Fibroblast of pulmonary artery (primary cell): ENCODE measurements at places on chromosomes 12 and 14.

GRCh38 chr12:100651694-100652093 is 78.2 kb downstream of the GAS2L3 start:
- DNase-seq = no peak

DNA sequence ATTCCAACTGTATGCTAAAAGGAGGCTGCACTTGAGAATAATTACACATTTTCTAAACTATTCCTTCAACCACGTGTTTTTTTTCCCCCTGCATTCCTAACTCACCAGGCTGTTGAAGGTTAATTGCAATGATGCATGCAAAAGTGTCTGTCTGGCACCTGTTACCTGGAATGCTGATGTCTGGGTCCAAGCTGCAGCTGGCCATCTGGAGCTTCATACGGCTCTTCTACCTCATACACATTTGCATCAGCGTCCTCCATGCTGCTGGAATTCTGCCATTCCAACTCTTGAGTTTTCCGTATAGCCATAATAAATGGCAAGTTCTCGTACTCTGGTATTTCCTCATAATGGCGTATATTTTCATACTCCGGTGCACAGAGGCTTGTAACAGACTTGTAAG is 8.6 kb downstream of the FGD6 start:
- no peak for DNase-seq

GRCh38 chr12:90455756-90456155 is 499.2 kb downstream of the CCER1 start:
- no peak for DNase-seq

DNA sequence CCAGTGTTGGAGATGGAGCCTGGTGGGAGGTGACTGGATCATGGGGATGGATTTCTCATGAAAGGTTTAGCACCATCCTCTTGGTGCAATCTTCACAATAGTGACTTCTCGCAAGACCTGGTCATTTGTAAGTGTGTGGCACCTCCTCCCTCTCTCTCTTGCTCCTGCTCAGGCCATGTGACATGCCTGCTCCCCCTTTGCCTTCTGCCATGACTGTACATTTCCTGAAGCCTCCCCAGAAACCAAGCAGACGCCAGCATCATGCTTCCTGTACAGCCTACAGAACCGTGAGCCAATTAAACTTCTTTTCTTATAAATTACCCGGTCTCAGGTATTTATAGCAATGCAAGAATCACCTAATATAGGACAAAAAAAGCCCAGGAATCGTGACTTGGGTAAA is 171.0 kb upstream of the FOXN3 start:
- no peak for DNase-seq

GRCh38 chr14:67269298-67270060 is 28.2 kb downstream of the PALS1 start:
- peak; percentile 86 for DNase-seq

- DNase-seq = no peak
These were observed 64.0 kb downstream of the IQSEC3 start for GRCh38 chr12:130519-130918.

GRCh38 chr12:128178565-128178964 is 88.4 kb upstream of the TMEM132C start:
- no peak for DNase-seq

DNA sequence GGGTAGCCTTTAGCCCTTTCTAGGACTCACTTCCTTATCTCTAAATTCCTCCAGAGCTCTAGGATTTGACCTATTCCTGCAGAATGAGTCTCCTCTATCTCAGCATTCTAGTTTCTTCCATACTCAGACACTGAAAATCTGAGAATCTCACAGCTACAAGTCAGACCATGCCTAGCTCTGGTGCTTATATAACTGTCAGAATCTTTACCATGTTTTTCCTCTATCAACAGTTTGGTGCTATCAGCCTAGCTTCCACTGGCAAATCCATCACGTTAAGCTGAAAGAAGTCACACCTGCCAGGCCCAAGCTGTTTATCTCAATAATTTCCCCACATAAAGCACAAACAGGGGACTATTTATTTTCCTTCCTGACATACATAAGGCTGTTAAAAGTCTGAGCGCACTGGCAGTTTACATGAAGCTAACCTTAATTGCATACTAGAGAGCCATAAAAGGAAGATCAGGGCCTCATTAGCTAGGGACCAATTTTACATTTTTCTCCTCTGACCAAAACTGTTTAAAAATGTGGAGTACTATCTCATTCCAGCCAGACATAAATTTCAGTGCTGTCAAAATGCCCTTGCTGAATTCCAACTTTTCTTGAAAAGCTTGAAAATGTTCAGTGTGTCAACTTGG is 270.5 kb downstream of the C12orf75 start:
- no peak for DNase-seq

- peak; percentile 63 for DNase-seq
These were observed 69.2 kb downstream of the CRACR2A start for GRCh38 chr12:3683670-3684069.

DNA sequence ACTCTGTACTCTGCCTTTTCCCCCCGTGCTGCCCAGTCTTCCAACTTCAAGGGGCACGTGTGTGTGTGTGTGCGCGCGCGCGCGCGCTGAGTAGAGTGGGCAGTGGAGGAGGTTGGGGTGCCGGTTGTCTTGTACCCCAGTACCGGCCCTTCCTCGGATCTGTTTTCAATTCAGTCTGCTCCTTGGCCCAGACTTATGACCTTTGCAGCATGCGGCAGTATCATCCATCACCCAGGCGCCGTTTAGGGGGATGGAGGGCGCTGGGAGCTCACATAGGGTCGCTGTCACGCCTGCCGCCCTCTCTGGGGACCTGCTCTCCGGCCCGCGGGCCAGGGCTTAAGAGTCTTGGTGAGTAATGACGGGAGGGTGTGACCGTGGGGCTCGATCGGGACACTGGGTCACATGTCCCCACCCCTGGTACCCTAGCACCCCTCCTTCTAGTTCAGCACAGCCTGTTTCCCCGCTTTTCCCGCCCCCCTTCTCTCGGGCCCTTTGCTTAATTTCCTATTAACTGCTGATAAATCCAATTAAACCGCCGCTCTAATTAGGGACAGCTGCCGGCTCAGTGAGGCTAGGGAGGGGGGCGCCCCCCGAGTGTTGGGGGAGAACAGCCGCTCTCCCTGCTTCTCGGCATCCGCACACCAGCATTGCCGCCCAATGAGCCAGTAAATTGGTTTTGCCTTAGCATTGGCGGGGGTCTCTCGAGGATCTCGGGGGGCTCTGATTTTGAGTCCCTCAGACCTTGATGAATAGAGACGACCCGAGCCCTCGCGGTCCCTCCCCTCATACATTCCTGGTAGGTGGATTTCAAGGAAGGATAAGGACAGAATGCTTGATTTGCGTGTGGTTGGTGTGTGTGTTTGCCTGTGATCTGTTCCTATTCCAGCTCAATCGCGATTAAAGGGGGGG is 9.3 kb downstream of the STAC3 start:
- DNase-seq = no peak

DNA sequence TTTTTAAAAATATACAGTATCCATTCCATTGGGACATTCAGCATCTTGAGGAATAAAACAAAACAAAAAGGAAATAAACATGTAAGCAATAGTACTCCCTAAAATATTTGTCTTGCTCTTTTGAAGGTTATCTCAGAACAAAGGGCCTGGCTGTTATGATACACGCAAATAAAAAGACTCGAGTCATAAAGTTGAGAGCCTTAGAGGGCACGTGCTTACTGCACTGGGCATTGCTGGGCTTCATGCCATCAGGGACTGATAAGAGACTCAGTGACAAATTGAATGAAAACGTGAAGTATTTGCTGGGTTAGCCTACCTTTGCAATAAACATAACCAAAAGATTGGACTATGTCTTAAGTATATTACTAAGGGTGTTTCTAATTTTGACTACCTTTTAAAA is 118.9 kb downstream of the SLC35F4 start:
- DNase-seq = peak; percentile 78

DNA sequence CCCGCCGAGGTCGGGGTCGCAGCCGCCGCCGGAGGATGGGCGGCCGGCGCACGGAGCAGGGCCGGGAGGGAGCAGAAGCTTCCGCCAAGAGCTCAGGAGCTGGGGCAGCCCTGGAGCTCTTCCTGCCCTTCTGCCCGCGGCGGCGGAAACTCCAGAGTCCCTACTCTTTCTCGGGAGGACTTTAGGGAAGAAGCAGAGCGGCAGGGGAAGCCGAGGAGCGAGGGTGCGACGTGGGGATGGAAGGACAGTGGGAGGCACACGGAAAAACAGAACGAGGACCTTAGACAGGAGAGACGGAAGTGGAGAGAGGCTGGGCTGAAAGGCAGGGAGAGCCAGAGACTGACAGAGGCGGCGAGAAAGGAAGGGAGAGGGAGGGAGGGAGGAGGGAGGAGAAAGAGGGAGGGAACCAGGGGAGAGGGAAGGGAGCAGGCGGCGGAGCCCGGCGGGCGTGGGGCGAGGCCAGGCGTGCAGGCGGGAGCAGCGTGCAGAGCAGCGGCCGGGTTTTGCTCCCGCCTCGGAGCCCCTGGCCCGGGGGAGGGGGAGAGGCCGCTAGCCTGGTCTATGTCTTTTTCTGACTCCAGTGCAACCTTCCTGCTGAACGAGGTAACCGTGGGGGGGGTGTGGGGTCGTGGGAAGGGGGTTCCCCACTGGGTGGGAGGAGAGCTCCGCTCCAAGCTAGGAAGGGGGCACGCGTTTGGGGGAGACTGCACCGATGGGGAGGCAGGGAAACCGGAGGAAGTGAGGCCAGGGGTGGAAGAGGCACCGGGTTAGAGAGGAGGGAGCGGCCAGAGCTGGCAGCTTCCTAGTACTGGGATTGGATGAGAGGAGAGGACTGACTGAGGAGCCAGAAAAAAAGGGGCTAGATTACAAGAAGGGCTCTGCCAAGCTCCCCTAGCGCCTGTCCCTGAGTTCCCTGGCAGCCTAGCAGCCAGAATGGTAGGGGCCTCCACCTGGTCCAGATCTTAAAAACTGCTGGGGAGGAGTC is 2.9 kb upstream of the CACNB3 start:
- DNase-seq = peak; percentile 85

- DNase-seq = no peak
These were observed 142.6 kb upstream of the SFSWAP start for GRCh38 chr12:131568336-131568735.
